ENCODE measurements at places on chromosomes 4 and X. TPM values are rescaled to one million over a fixed set of nuclear protein-coding genes. Genes with fewer than 3 reads are reported as not detected.

CYSLTR1 gene
- total RNA-seq = not detected

XG gene
- total RNA-seq = 0.80 TPM

FAM184B gene
- under 0.01 TPM for total RNA-seq

HSFX3 gene
- not detected for total RNA-seq

SAGE1 gene
- not detected for total RNA-seq

STOX2 gene
- 0.22 TPM for total RNA-seq

RS1 gene
- total RNA-seq = not detected

SPATA4 gene
- under 0.01 TPM for total RNA-seq

CT47C1 gene
- not detected for total RNA-seq

SPANXB1 gene
- total RNA-seq = not detected

CDKL5 gene
- 3.7 TPM for total RNA-seq

ZDHHC15 gene
- total RNA-seq = 0.14 TPM

DDX60 gene
- total RNA-seq = 17.7 TPM

CTAG2 gene
- not detected for total RNA-seq

SEC31A gene
- total RNA-seq = 364 TPM

MAGED4 gene
- 7.0 TPM for total RNA-seq

ARMCX2 gene
- total RNA-seq = 47.0 TPM

GATA1 gene
- total RNA-seq = not detected

RASGEF1B gene
- total RNA-seq = 0.13 TPM

HEPH gene
- total RNA-seq = 1.8 TPM

TXK gene
- total RNA-seq = 0.79 TPM

MAGEC3 gene
- not detected for total RNA-seq

UGT2A1 gene
- total RNA-seq = 0.93 TPM

VSIG4 gene
- total RNA-seq = not detected

REELD1 gene
- not detected for total RNA-seq

SULT1B1 gene
- total RNA-seq = 150 TPM

AVPR2 gene
- total RNA-seq = not detected

TMSB15A gene
- total RNA-seq = 6.0 TPM

FRG2 gene
- total RNA-seq = not detected

HGFAC gene
- total RNA-seq = 0.13 TPM

FOXR2 gene
- total RNA-seq = not detected

NXF2 gene
- total RNA-seq = not detected

LRCH2 gene
- total RNA-seq = 9.2 TPM

TLR3 gene
- 7.5 TPM for total RNA-seq

TIMP1 gene
- total RNA-seq = 53.6 TPM

TBC1D9 gene
- 60.4 TPM for total RNA-seq

STAP1 gene
- not detected for total RNA-seq

RAB9B gene
- 0.40 TPM for total RNA-seq

SHROOM4 gene
- 54.1 TPM for total RNA-seq

MAB21L2 gene
- 2.8 TPM for total RNA-seq

AWAT2 gene
- total RNA-seq = 0.13 TPM

RPL36A gene
- 407 TPM for total RNA-seq

TRMT2B gene
- 28.9 TPM for total RNA-seq

PDCL2 gene
- total RNA-seq = not detected

GYPE gene
- total RNA-seq = 0.93 TPM

TEX13B gene
- not detected for total RNA-seq

KDR gene
- 446 TPM for total RNA-seq
